ENCODE measurements at places on chromosomes 3 and 15. TPM values are rescaled to one million over a fixed set of nuclear protein-coding genes. Genes with fewer than 3 reads are reported as not detected.

DNA sequence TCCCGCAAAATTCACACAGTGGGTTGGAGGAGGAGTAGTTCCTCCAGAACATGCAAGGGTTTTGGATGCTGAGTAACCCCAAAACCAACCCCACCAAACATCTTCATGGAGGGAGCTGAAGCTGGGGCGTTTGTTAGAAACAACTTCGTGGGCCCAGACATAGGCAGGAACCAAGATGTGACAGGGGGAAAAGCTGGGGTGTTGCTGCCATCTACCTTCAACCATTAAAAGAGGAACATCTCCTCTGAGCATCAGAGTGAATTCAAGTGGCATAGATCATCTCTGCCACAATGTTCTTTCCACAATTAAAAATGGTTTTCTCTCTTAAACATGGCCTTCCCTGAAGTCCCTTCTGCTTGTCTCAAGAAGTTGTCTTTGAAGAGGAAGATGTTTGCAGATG lies 20.5 kb downstream of the SIDT1 start:
- no peak for DNase-seq

CHL1 gene
- total RNA-seq, result 0.06 TPM

GRCh38 chr3:145159640-145160039 lies 1001.3 kb downstream of the PLOD2 start:
- no peak for DNase-seq

DNA sequence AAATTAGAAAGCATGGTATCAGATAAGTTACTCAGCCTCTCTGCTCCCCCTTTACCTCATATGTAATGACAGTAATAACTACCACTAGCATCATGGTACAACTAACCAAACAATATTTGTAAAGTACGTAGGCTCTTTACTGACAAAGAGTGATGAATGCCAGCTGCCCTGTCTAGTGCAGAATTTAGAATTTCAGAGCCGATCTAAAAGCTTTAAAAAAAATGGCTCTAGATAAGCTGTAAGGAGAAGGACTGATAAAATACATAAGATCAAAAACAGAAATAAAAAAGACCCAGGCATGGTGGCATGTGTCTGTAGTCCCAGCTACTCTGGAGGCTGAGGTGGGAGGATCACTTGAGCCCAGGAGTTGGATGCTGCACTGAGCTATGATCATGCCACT lies 424.1 kb downstream of the MAGI1 start:
- no peak for DNase-seq

- DNase-seq, result no peak
Observed at GRCh38 chr3:135014566-135014965, 219.5 kb downstream of the EPHB1 start.

GRCh38 chr15:60076582-60077276 lies 72.6 kb downstream of the FOXB1 start:
- no peak for DNase-seq

DNA sequence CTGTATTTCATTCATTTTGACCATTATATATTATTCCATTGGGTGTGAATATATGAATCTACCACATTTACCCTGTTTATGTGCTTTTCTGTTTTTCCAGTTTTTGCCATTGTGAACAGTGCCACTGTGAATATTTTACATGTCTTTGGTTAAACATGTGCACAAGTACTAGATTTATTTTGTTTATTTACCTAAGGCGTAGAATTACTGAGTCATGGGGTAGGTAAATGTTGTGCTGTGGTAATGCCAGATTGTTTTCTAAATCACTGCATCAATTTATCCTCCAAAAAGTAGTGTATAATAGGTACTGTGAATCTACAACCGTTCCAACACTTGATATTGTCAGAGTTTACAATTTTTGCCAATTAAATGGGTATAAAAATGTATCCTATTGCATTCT lies 362.1 kb upstream of the AGTR1 start:
- no peak for DNase-seq
